H54 (cell line): ENCODE measurements at places on chromosomes 7 and 10.

GRCh38 chr10:26799342-26799741 is 61.4 kb downstream of the ABI1 start:
- no peak for DNase-seq

- DNase-seq, result no peak
Measured at GRCh38 chr10:13637303-13637856, 50.6 kb downstream of the PRPF18 start.

GRCh38 chr7:124784879-124785818 is 19.6 kb upstream of the GPR37 start:
- peak; percentile 7 for DNase-seq

GRCh38 chr7:122166275-122166674 is 22.2 kb upstream of the AASS start:
- no peak for DNase-seq

DNA sequence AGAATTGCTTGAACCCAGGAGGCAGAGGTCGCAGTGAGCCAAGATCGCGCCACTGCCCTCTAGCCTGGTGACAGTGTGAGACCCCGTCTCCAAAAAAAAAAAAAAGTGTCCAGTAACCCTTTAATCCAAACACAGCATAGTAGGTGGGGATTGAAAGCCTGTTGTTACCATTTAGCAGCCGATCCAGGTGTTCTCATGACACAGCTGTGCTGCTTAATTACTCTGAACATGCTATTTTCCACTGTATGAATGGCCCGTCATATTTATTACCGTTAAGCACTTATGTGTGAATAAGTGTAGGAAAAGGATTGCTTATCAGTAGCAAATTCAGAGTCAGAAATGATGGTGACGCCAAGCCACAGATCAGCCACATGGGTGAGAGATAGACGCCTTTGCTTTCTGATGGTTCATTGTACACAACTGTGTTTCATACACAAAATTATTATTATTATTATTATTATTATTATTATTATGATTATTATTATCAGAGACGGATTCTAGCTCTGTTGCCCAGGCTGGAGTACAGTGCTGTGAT is 11.6 kb upstream of the ORAI2 start:
- no peak for DNase-seq

DNA sequence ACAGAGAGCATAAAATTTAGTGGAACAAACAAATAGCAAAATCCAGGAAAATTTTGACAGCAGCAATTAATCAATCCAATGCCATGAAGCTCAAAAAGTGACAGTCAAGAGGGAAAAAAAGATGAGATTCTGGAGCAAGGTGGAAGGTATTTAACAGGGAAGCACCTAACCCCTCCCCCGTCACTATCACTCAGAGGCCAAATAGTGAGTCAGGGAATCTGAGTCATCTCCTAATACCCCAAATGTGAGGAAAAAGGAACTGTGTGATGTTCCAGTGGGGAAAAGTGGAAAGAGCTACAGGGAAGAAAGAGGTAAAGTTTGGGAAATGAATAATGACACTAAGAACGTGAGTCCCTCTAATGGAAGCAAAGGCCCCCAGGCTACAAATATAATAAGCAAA is 113.2 kb upstream of the PHF14 start:
- DNase-seq, result peak; percentile 15

GRCh38 chr10:132094581-132095234 is 29.0 kb downstream of the JAKMIP3 start:
- no peak for DNase-seq

- DNase-seq, result no peak
Measured at GRCh38 chr10:123019941-123020703, 11.3 kb downstream of the ACADSB start.

- no peak for DNase-seq
Measured at GRCh38 chr10:124604214-124605000, 139.8 kb downstream of the FAM53B start.
